ENCODE measurements at places on chromosomes 16 and 17.

- no peak for DNase-seq
These were observed 552.7 kb upstream of the PSMD7 start for GRCh38 chr16:73743665-73744496.

DNA sequence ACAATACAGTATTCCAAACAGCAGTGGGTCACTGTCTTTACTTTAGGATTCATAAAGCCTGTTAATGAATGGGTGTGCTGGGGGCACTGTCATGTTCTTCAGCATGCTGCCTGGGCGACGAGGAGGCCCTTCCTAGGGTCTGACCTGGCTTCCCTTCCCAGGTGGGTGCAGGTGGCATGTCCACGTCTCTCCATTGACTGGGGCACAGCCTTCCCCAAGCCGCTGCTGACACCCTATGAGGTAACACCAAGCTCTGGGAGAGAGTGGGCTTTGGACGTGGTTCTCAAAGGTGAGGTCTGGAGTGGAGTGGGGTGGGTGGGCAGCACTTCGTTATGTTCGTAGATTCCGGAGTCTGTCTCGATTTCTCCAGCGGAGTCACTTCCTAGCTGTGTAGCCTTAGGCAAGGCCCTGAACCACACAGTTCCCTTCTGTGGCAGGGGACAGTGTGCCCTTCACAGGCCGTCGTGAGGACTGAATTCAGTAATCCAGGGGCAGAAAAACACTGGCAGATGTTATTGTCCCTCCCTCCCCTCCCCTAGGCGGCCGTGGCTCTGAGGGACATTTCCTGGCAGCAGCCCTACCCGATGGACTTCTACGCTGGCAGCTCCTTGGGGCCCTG, 771 bp upstream of the OVCA2 start:
- DNase-seq: no peak

GRCh38 chr17:34424814-34425491, 61.9 kb upstream of the CCL1 start:
- no peak for DNase-seq

- DNase-seq: no peak
These were observed 12.4 kb upstream of the NFAT5 start for GRCh38 chr16:69553332-69553731.

DNA sequence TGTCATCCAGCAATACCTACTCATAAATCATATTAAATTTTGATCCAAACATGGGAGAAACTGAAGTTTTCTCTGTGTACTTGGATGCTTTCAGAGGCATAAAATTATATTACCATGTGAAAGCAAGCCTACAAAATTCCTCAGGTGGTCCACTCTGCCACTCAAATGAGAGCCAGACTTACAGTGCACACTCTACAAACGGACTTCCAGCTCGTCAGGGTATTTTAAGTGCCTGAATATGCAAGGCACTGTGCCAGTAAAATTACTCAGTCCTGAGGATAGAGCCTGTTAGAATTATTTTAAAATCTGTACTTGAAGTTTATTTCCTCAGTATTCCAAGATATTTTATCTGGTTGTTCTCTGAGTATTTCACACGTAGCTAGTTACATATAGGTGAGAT, 54.5 kb downstream of the TENT4B start:
- DNase-seq: no peak

Data from stimulated activated CD4-positive, alpha-beta T cell treated with anti-CD3 and anti-CD28 coated beads, Interleukin-4, amount 100 ng/mL, for 24 hours (primary cell).